ENCODE measurements at places on chromosomes 12 and 14.

- peak; percentile 93 for DNase-seq
Observed at GRCh38 chr14:91149462-91149861, 35.6 kb downstream of the DGLUCY start.

- DNase-seq, result no peak
Observed at GRCh38 chr14:24690492-24690891, 56.5 kb upstream of the GZMB start.

DNA sequence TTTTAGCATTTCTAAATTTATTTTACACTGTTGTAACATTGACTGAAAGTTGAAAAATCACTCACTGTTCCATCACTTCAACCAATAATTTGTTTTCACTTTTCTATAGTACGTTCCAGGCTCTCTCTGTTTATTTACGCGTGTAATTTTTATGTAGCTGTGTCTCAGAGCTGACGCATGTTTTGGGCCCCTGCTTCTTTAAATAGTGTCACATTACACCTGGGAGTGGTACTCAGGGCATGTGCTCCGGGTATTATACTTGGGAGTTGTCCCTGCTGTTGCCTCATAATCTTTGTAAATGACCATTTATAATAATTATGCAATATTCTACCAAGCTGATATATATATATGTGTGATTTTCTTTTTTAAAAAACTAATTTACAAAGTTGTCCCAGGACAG, 132.8 kb upstream of the CPM start:
- no peak for DNase-seq

- no peak for DNase-seq
Observed at GRCh38 chr12:110627500-110628195, 13.7 kb downstream of the TCTN1 start.

GRCh38 chr12:108565976-108566375, 3.6 kb downstream of the ISCU start:
- peak; percentile 79 for DNase-seq

Data from fibroblast of skin of scalp (primary cell).